ENCODE measurements at places on chromosomes 4 and X.

DNA sequence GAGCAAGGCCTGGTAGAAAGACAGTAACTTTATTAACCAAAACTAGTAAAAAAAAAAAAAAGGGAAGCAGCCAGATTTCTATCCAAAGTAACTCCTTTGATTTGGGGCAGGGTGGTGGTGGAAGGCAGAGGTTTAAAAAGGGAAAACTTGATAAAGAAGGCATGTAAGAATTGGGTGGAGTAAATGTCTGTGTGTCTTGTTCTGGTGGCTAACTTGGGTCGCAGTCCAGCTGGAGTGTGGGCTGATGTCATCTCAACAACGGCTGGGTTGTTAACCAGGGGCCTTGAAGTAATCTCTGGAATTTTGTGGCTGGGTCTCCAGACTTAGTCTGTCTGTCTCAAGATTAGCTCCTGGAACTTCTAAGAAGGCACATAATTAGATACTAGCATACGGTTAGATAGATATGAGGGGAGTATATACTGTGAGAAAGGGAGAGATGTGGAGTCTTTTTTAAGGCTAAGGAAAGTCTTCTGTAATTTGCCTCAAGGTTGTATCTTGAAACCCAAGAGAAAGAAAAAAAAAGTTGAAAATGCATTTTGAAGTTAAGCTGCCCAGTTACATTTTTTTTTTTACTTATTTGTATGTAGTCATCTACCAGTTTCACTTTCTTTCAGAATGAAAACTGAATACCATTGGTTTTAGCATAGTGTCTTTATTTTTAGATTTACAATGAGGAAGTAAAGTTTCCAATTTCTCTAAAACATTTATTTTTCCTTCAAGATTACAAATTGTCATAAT, 48.3 kb downstream of the MTHFD2L start:
- DNase-seq: peak; percentile 60

GRCh38 chr4:7971881-7972500, 32.3 kb upstream of the AFAP1 start:
- DNase-seq: no peak

DNA sequence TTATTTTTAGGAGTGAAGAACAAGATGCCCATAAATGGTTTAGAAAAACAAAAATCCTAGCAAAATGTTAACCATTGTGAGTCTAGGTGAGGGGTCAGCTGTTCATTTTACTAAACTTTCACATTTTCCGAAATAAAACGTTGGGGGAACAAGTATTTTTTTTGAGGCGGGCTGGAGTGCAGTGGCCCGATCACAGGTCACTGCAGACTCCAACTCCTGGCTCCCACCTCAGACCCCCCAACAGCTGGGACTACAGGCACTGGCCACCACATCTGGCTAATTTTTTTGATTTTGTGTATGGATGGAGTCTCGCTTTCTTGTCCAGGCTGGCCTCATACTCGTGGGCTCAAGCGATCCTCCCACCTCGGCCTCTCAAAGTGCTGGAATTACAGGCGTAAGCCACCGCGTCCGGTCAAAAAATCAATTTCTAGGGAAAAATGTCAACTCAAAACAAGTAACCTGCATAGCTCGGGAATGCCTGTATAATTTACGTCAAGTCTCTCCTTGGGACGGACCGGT, 742 bp upstream of the TAF1 start:
- no peak for DNase-seq

- no peak for DNase-seq
Observed at GRCh38 chr4:174009686-174010451, 273.6 kb downstream of the FBXO8 start.

DNA sequence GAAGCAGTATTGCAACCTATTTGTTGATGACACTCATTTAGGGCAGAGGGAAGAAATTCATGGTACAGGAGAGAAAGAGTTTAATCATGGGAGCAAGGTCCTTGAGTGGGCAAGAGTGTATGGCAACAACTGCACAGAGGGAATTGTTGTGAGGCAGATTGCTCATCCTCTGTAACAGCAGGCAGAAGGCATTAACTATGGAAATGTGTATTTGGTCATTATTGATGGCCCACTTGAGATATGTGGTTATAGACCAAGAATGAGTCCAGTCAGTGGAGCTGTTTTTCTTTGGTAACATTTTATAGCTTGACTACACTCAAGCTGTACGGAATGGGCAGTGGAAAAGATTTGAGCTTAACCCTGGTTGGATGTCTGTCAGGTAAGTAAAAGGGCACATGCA, 15.9 kb downstream of the PLRG1 start:
- no peak for DNase-seq

- no peak for DNase-seq
Observed at GRCh38 chrX:43165343-43165920, 387.5 kb upstream of the PPP1R2C start.

- no peak for DNase-seq
Observed at GRCh38 chr4:6573551-6573950, 1.4 kb upstream of the MAN2B2 start.

DNA sequence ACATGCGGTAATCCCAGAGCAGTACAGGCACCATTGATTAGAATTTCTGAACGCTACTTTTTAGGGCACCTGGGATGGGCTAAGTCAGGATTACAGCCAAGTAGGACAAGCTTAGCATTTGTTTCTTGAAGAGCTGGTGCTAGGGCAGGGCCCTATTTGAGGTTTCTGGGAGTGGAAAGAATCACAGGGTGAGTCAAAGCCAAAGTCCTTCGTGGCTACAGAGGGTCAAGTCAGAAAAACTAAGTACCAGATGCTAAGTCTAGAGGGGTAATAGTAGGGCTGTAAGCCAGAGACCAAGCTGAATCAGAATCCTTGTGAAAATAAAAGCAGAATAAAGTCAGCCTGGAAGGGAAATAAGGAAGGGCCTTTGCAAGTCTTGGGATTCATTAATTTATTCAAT, 448.6 kb downstream of the ZIC3 start:
- DNase-seq: no peak

DNA sequence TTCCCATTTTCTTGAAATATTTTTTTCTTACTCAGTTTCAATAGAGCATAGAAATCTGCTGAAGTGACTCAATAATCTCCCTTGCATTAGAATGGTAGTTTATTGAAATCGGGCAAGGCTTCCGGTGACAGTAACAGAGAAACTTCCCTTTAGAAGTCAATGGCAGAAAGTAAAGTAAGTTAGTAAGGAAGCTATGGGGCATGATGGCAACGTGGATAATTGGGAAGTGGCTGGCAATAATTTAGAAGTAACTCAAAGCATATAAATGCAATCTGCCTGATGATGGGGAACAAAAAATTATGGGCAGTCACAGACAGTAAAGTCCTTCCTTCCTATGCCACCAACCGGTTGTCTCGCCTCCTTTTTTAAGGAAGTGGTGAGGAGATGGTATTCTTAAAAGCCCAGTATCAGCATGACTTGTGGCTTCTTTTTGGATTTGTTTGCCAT, 7.6 kb downstream of the CYBB start:
- DNase-seq: no peak

Measured in fibroblast of pulmonary artery (primary cell).